ENCODE measurements at places on chromosomes 3 and 15. TPM values are rescaled to one million over a fixed set of nuclear protein-coding genes. Genes with fewer than 3 reads are reported as not detected.
A peak's percentile ranks its signal among the peaks of the same experiment; 100 is the strongest.

- no peak for DNase-seq
These were observed 121.2 kb upstream of the PLXND1 start for GRCh38 chr3:129727707-129728106.

- DNase-seq: peak; percentile 66
These were observed 94.9 kb upstream of the NSMCE3 start for GRCh38 chr15:29364426-29365078.

- DNase-seq: no peak
These were observed 85.8 kb downstream of the PPCDC start for GRCh38 chr15:75109021-75109735.

MESP1 gene
- not detected for polyA plus RNA-seq

DNA sequence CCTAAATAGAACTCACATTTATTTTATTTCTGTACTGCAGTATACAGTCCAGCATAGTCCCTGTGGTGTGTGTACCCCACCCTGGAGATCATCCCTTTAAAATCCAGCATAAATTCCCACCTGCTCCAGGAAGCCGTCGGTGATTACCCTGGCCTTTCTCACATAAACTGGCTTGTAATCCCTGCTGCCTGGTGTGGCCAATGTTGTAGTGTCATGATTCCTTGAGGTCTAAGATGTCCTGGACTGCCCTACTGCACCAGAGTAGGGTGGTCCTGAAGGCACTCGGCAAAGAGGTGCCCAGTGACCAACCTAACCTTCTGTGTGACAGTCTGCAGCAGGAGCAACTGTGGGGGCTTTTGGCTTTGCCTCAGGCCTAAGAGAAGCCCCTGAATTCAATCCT, 58.9 kb downstream of the ITGA11 start:
- no peak for DNase-seq

LRRIQ4 gene
- not detected for polyA plus RNA-seq
